T-helper 2 cell treated with Interferon-gamma antibody and Interleukin-4, amounts not matched to agents 5 μg/mL and 100 μg/mL, for 36 hours (primary cell): ENCODE measurements at places on chromosomes 5 and 9.

DNA sequence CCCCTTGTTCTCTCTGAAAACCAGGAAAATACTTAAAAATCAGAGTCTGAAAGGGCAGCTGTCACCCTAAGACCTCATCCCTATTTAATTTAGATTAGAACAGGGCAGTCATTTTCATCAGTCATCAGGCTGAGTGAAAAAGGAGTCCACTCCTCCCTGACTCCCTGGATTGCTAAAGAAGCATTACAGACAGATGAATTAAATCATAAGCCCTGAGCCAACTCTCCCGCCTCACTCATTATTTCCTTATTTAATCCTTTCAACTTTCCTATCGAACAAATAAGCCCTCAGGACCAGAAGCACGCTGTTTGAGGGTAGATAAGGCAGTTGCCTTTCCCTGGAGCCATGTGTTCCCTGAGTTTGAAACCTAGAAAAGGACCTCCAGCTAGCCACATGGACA, 201.9 kb upstream of the ANKRD55 start:
- H3K27ac ChIP-seq = no peak overlapping the region
- H3K4me1 ChIP-seq = peaks cover 4% of the 10 kb centered on the region
- no peak overlapping the region for H3K4me3 ChIP-seq
- no peaks in the 10 kb centered on the region for H3K27me3 ChIP-seq
- no peaks in the 10 kb centered on the region for H3K36me3 ChIP-seq
- no peak for DNase-seq

- peaks cover 3% of the 10 kb centered on the region for H3K36me3 ChIP-seq
- DNase-seq = peak; percentile 47
- H3K27ac ChIP-seq = peak overlapping the region; percentile 72
- H3K27me3 ChIP-seq = no peaks in the 10 kb centered on the region
- H3K4me1 ChIP-seq = peaks cover 61% of the 10 kb centered on the region
- H3K4me3 ChIP-seq = peak overlapping the region; percentile 10
These were observed 51.7 kb downstream of the ARHGAP26 start for GRCh38 chr5:142821733-142822487.

DNA sequence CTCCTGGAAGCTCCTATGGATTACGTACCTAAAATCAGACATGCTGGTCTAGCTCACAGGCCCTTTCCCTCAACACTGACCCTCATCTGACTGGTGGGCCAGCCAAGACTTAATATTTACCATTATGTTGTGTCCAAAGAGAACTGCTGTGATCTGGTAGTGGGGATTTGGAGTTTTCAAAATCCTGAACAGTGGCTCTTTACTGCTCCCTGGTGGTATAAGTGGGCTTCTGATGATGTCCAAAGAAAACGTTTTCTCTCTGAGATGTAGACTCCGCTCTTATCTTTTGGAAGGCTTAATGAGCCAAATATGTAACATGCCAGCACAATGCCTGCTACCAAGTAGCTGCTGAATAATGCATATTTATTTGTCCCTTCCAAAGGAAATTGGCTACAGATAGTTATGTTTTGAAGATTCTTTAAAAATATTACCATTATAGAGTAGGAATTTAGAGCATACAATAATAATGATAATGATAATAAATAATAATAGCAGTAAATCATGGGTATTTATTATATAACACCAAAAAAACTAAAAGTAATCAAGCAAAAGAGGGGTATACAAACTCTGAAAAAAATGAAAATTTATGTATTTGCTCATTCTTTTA, 406.6 kb upstream of the TNC start:
- H3K4me1 ChIP-seq = no peaks in the 10 kb centered on the region
- H3K27me3 ChIP-seq = peaks cover 2% of the 10 kb centered on the region
- DNase-seq = no peak
- H3K27ac ChIP-seq = no peak overlapping the region

- DNase-seq = no peak
- no peaks in the 10 kb centered on the region for H3K27me3 ChIP-seq
- H3K4me3 ChIP-seq = no peak overlapping the region
- no peak overlapping the region for H3K27ac ChIP-seq
- no peaks in the 10 kb centered on the region for H3K4me1 ChIP-seq
These were observed 312.6 kb downstream of the DRD1 start for GRCh38 chr5:175131432-175131831.

- H3K4me3 ChIP-seq = no peak overlapping the region
- no peak for DNase-seq
- no peak overlapping the region for H3K27ac ChIP-seq
- H3K4me1 ChIP-seq = peaks cover 7% of the 10 kb centered on the region
These were observed 995.8 kb upstream of the ACO1 start for GRCh38 chr9:31388660-31389059.

GRCh38 chr5:136079195-136079985, 50.6 kb downstream of the TGFBI start:
- H3K27me3 ChIP-seq = peaks cover 59% of the 10 kb centered on the region
- H3K27ac ChIP-seq = no peak overlapping the region
- H3K36me3 ChIP-seq = no peaks in the 10 kb centered on the region
- peaks cover 15% of the 10 kb centered on the region for H3K4me1 ChIP-seq

DNA sequence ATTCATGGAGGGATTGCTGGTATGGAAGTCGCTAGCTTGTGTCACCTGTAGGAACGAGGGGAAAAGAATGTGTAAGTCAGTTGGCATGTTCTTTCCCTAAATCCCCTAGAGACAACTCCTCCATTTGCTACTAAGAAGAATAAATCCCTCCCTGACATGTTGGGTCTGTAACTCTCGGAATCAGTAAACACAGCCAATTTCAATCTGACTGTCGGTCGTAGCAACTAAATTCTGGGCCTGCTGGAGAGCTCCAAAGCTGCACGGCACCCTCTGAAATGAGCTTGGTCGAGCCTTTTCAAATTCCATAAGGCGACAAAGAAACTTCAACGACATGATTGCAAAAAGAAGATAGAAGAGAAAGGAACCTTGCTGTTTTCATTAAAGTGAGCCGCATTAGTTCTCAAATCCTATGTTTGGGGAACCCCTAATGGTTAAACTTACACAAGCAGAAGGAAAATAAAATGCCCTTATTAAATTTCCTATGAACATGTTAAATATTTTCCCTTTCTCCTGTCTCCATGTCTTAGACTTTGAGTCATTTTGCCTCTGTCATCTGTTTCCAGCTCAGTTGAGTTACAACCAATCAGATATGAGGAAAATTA, 735.8 kb upstream of the WWC1 start:
- no peak overlapping the region for H3K27ac ChIP-seq
- no peaks in the 10 kb centered on the region for H3K27me3 ChIP-seq
- H3K4me3 ChIP-seq = no peak overlapping the region
- no peaks in the 10 kb centered on the region for H3K36me3 ChIP-seq

DNA sequence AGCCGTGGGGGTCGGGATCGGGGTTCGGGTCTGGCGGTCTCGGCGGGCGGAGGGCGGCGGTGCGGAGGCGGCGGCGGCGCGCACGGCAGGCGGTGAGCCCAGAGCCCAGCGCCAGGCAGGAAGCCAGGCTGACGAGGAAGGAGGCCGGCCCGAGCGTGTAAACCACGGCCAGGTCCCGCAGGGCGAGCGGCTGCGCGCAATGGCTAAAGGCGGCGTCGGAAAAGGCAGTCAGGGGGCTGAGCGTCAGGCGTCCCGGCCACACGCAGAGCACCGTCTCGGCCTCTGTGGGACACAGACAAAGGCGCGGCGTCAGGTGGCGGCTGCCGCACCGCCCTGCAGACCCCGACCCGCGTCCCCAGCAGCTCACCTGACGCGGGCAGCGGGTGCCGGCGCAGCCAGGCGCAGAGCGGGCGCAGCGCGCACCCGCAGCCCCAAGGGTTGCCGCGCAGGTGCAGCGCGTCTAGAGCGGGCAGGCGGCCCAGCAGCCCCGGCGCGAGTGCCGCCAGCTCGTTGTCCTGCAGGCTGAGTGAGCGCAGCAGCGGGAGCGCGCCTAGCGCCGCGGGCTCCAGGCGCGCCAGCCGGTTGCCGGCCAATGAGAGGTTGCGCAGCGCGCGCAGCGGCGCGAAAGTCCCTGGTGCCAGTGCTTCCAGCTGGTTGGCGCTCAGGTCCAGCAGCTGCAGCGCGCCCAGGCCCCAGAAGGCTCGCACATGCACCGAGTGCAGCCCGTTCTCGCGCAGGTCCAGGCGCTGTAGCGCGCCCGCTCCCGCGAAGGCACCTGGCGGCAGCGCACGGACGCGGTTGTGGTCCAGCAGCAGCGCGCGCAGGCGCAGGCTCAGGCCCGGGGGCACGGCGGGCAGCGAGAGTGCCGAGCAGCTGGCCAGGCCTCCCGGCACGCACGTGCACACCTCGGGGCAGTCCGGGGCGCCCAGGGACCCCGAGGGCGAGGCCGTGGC, 671 bp downstream of the LRRC26 start:
- DNase-seq = no peak
- H3K36me3 ChIP-seq = no peaks in the 10 kb centered on the region
- H3K4me1 ChIP-seq = no peaks in the 10 kb centered on the region
- no peak overlapping the region for H3K27ac ChIP-seq

DNA sequence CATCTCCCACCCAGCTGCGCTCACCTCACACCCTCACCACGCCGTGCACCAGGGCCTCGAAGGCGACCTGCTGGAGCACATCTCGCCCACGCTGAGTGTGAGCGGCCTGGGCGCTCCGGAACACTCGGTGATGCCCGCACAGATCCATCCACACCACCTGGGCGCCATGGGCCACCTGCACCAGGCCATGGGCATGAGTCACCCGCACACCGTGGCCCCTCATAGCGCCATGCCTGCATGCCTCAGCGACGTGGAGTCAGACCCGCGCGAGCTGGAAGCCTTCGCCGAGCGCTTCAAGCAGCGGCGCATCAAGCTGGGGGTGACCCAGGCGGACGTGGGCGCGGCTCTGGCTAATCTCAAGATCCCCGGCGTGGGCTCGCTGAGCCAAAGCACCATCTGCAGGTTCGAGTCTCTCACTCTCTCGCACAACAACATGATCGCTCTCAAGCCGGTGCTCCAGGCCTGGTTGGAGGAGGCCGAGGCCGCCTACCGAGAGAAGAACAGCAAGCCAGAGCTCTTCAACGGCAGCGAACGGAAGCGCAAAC, 1.1 kb downstream of the POU4F3 start:
- no peak overlapping the region for H3K27ac ChIP-seq
- H3K27me3 ChIP-seq = peaks cover 96% of the 10 kb centered on the region
- DNase-seq = no peak
- no peaks in the 10 kb centered on the region for H3K36me3 ChIP-seq

DNA sequence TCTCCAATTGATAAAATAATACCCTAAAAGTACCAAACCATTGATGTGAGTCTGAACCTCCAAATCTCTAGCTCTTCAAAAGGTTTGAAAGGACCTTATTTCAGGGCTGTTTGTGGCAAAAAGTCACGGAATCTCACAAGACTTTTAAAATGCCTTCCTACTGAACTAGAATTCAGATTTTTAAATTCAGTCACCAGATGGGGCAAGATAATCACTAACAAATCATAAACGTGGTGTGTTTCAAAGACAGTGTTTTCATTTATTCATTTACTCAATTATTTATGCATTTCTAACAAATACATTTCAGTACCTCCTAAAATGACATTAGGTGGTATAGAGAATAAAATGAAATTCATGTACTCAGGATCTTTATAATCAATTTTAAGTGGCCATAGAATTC, 68.2 kb upstream of the SMC2 start:
- H3K27ac ChIP-seq = no peak overlapping the region
- H3K4me3 ChIP-seq = no peak overlapping the region
- DNase-seq = no peak
- no peaks in the 10 kb centered on the region for H3K36me3 ChIP-seq
- no peaks in the 10 kb centered on the region for H3K27me3 ChIP-seq
